ENCODE measurements at places on chromosomes 7 and 10. TPM values are rescaled to one million over a fixed set of nuclear protein-coding genes. Genes with fewer than 3 reads are reported as not detected.

DNA sequence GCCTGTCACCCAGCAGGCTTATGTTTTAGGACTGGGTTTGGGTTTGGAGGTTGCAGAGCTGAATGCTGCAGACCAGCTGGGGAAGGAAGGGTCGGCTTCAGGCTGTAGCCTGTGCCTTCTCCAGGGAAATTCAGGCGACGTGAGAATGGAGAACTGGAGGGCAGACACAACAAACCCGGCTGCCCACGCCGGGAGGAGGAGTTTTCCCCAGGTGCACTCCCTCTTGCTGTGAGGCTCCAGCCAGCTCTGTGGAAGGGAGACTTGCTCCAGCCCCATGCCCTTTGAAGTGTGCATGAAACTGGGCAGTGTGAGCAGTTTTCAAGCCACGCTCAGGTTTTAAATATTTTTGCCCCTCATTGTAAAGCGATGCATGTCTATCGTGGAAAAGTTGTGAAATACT is 279.1 kb downstream of the CCSER2 start:
- H3K27me3 ChIP-seq = peaks cover 41% of the 10 kb centered on the region
- DNase-seq = no peak
- no peaks in the 10 kb centered on the region for H3K36me3 ChIP-seq
- H3K27ac ChIP-seq = no peak overlapping the region

GRCh38 chr10:95266674-95267095 is 24.1 kb downstream of the PDLIM1 start:
- H3K27me3 ChIP-seq = no peaks in the 10 kb centered on the region
- no peak for DNase-seq
- peaks cover 7% of the 10 kb centered on the region for H3K4me1 ChIP-seq
- no peaks in the 10 kb centered on the region for H3K36me3 ChIP-seq

- H3K27me3 ChIP-seq = no peaks in the 10 kb centered on the region
- no peaks in the 10 kb centered on the region for H3K36me3 ChIP-seq
- no peak overlapping the region for H3K27ac ChIP-seq
- no peak for DNase-seq
- peaks cover 35% of the 10 kb centered on the region for H3K4me1 ChIP-seq
- H3K4me3 ChIP-seq = no peak overlapping the region
Measured at GRCh38 chr7:149878523-149878921, 4.8 kb downstream of the ATP6V0E2 start.

- no peaks in the 10 kb centered on the region for H3K36me3 ChIP-seq
- H3K27ac ChIP-seq = no peak overlapping the region
- H3K27me3 ChIP-seq = peaks cover 14% of the 10 kb centered on the region
- no peak for DNase-seq
Measured at GRCh38 chr10:16585103-16585502, 63.4 kb upstream of the C1QL3 start.

GRCh38 chr7:136874393-136875032 is 6.1 kb downstream of the CHRM2 start:
- DNase-seq = no peak
- no peaks in the 10 kb centered on the region for H3K36me3 ChIP-seq
- no peak overlapping the region for H3K27ac ChIP-seq
- peaks cover 55% of the 10 kb centered on the region for H3K27me3 ChIP-seq

DNA sequence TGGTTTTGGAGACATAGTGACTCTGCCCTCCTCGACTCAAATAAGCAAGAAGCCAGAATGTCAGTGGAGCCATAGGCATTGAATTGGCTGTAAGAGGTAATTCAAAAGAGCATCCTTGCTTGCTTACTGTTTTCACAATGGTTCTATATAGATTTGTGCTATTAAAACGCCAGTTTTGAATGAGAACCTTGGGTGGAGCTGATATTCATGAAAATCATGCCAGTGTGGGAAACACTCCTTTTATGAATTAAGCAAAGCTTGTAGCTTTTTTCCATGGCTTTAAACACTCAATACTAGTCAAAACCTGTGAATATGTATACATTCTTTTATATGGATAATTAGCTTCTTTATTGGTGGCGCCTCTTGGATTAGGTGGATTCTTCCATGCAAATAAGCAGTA is 252.5 kb downstream of the SLC25A13 start:
- H3K4me3 ChIP-seq = no peak overlapping the region
- peaks cover 46% of the 10 kb centered on the region for H3K27me3 ChIP-seq
- no peak for DNase-seq
- H3K36me3 ChIP-seq = no peaks in the 10 kb centered on the region
- H3K4me1 ChIP-seq = no peaks in the 10 kb centered on the region
- H3K27ac ChIP-seq = no peak overlapping the region

GRCh38 chr7:71488308-71488707 is 356.4 kb downstream of the GALNT17 start:
- DNase-seq = no peak
- H3K27ac ChIP-seq = no peak overlapping the region
- H3K4me3 ChIP-seq = no peak overlapping the region

GRCh38 chr7:83976302-83976701 is 218.3 kb downstream of the SEMA3A start:
- no peaks in the 10 kb centered on the region for H3K27me3 ChIP-seq
- no peak overlapping the region for H3K4me3 ChIP-seq
- peaks cover 4% of the 10 kb centered on the region for H3K36me3 ChIP-seq
- no peak overlapping the region for H3K27ac ChIP-seq
- no peaks in the 10 kb centered on the region for H3K4me1 ChIP-seq

GRCh38 chr10:86082556-86082955 is 284.0 kb downstream of the GRID1 start:
- no peak overlapping the region for H3K27ac ChIP-seq
- no peak for DNase-seq
- no peak overlapping the region for H3K4me3 ChIP-seq
- H3K36me3 ChIP-seq = no peaks in the 10 kb centered on the region
- H3K4me1 ChIP-seq = no peaks in the 10 kb centered on the region
- H3K27me3 ChIP-seq = peaks cover 6% of the 10 kb centered on the region

LAMB1 gene
- total RNA-seq = 131 TPM

DNA sequence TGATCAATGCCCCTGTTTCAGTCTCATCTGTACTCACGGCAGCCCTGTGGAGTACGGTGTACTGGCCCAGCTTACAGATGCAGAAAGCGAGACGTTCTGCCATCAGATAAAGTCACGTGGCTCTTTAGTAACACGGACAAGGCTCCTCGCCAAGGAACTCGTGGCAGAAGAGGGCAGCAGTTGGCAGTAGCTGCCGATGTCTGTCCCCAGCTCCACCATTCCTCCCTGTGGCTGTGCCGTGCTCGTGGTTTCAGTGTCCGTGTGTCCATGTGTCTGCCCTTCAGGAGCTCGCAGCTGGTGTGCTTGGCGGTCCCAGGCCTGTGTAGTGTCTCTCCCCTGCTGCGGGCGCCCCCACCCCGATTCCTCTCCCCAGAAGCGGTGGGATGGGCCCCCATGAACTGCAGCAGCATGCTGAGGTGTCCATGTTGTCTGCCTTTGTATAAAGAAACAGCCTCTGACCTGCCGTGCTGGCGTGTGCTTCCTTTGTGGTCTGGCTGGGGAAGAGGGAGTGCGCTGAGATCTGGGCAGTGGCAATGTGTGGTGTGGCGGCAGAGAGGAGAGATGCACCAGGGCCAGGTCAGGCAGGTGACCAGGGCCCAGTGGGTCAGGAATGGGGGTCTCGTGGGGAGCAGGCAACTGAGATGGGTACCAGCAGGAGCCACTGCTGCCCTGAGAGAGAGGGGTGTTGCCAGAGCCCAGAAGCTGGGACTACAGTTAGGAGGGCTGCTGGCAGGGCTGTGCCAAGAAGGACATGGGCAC is 9.8 kb downstream of the RHBDD2 start:
- H3K36me3 ChIP-seq = peaks cover 5% of the 10 kb centered on the region
- no peak for DNase-seq
- H3K27ac ChIP-seq = peak overlapping the region; percentile 84

MEST gene
- total RNA-seq = 236 TPM

CC2D2B gene
- 1.0 TPM for total RNA-seq

- no peak overlapping the region for H3K27ac ChIP-seq
- no peaks in the 10 kb centered on the region for H3K36me3 ChIP-seq
- peaks cover 15% of the 10 kb centered on the region for H3K4me1 ChIP-seq
- no peak overlapping the region for H3K4me3 ChIP-seq
Measured at GRCh38 chr10:12534824-12535223, 185.5 kb downstream of the CAMK1D start.

GRCh38 chr10:77863446-77863845 is 63.1 kb downstream of the DLG5 start:
- H3K4me1 ChIP-seq = peaks cover 29% of the 10 kb centered on the region
- H3K27me3 ChIP-seq = no peaks in the 10 kb centered on the region
- H3K27ac ChIP-seq = no peak overlapping the region
- H3K36me3 ChIP-seq = peaks cover 3% of the 10 kb centered on the region
- no peak overlapping the region for H3K4me3 ChIP-seq

GRCh38 chr10:71966046-71967004 is 2.1 kb downstream of the CHST3 start:
- peaks cover 11% of the 10 kb centered on the region for H3K27me3 ChIP-seq
- no peak for DNase-seq
- H3K4me1 ChIP-seq = peaks cover 57% of the 10 kb centered on the region
- peak overlapping the region; percentile 57 for H3K27ac ChIP-seq
- peak overlapping the region; percentile 96 for H3K4me3 ChIP-seq

GRCh38 chr7:138865843-138866242 is 67.8 kb upstream of the ATP6V0A4 start:
- no peaks in the 10 kb centered on the region for H3K4me1 ChIP-seq
- DNase-seq = no peak
- no peak overlapping the region for H3K4me3 ChIP-seq
- peaks cover 25% of the 10 kb centered on the region for H3K36me3 ChIP-seq
- H3K27me3 ChIP-seq = no peaks in the 10 kb centered on the region

DNA sequence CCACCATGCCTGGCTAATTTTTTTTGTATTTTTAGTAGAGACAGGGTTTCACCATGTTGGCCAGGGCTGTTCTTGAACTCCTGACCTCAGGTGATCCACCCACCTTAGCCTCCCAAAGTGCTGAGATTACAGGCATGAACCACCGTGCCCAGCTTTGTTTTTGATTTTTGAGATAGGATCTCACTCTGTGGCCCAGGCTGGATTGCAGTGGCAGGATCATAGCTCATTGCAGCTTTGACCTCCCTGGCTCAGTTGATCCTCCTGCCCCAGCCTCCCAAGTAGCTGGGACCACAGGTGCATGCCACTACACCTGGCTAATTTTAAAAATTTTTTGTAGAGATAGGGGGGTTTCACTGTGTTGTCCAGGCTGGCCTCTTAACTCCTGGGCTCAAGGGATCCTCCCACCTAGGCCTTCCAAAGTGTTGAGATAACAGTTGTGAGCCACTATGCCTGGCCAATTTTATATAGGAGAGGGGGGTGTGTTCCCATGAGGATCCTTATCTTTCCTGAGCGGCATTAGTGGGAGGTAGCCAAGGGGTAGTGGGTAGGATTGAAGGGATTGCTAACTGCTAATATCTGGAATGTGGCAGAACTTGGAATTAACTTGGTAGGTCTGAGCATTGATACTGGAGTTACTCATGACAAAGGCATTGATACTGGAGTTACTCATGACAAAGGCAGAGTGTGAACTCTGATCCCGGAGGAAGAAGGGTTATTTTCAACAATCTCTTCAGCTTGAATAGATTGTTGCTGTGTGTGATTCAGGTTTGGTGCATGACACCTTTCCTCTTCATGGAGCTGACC is 1.0 kb upstream of the NOLC1 start:
- no peak for DNase-seq
- H3K4me3 ChIP-seq = peak overlapping the region; percentile 98
- H3K4me1 ChIP-seq = peaks cover 26% of the 10 kb centered on the region
- no peaks in the 10 kb centered on the region for H3K27me3 ChIP-seq
- H3K27ac ChIP-seq = peak overlapping the region; percentile 94

PAX4 gene
- total RNA-seq = not detected

TSPAN13 gene
- 37.3 TPM for total RNA-seq

- H3K27ac ChIP-seq = peak overlapping the region; percentile 90
- H3K4me1 ChIP-seq = peaks cover 26% of the 10 kb centered on the region
- peak overlapping the region; percentile 49 for H3K4me3 ChIP-seq
- DNase-seq = peak; percentile 12
- H3K36me3 ChIP-seq = no peaks in the 10 kb centered on the region
- H3K27me3 ChIP-seq = peaks cover 73% of the 10 kb centered on the region
Measured at GRCh38 chr7:131625817-131626372, 69.5 kb upstream of the PODXL start.

- no peak overlapping the region for H3K27ac ChIP-seq
- no peak overlapping the region for H3K4me3 ChIP-seq
- H3K4me1 ChIP-seq = peaks cover 58% of the 10 kb centered on the region
Measured at GRCh38 chr7:130296221-130296951, 3.4 kb downstream of the CPA4 start.

Measured in neural crest cell (in vitro differentiated cells).